ENCODE measurements at places on chromosomes 2 and 18.
A peak's percentile ranks its signal among the peaks of the same experiment; 100 is the strongest.

GRCh38 chr18:48948112-48949049 lies 2.4 kb downstream of the SMAD7 start:
- no peak for DNase-seq

DNA sequence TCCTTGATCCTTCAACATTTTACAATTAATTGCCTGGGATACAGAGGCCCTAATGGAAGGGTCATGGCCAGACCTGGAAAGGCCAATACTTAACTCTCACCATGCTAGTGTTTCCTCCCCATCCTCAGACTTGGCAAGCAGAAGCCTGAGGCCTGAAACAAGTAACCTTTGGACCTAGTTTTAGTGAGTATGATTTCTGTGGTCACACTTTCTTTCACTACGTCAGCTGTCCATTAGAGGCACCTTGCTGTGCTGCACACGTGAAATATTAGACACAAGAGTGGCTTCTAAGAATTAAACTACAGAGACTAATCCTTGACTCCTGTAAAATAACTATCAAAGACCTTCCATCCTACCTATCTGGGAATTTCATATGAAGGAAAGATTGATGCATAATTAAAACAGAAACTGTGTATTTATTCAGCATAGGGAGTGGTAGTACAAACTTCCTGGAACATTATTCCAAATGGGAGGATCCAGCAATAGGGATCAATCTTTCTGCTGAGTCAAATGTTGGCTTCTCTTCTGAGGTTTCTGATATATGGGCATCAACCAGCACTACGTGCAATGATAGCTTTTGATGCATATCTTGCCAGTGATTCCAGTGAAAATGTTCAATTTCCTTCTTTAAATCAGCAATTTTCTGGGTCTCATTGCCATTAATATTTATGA lies 249.7 kb downstream of the IKZF2 start:
- DNase-seq: no peak

DNA sequence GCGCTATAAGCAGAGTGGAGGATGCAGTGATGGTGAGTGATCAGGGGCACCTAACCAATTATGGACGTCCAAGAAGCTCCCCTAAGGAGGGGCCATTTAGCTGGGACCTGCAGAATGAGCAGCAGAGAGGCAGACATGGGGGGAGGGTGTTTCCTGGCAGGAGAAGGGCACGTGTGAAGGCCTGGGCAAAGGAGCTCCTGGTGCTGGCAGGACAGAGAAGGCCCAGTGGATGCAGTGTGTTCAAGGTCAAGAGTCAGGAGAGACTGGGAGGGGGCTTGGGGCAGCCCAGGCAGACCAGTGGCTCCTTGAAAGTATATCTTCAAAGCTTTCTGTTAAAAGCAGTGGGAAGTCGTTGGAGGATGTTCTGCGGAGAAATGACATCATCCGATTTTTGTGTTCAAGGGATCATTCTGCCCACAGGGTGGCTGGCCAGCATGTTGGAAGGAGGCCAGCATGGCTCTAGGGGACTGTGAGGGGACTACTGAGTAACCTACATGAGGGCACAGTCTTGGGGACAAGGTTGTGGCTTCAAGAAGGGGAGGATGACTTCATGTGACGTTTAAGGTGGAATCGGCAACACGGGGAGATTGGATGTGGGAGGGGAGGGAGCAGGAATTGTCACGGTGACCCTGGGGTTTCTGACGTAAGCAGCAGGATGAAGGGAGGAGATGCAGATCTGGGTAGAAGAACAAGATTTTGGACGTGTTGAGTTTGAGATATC lies 9.0 kb upstream of the CIB4 start:
- no peak for DNase-seq

DNA sequence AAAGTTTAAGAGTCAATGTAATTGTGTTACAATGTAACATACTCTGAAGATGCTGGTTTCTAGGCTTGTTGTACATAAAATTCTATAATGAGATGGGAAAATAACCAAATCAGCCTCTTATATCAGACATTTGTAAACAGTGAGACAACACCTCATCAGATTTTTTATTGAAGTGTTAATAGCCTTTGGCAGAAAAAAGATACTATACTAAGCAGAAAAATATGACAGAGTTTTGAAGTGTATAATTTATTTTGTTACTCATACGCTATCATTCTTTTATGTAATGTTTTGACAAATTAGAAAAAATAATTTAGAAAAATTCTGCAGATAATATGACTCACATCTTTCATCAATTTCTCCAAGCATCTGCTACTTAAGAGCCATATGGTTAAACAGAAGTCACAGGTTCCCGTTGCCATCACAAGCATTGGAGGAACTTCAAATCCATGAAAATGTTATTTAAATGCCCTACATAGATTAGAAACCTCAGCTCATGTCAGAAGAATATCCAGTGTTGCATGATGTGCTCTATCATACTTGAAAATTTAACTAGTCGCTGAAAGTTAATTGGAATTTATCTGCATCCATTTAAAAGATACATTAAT lies 535.4 kb downstream of the LRP1B start:
- no peak for DNase-seq

DNA sequence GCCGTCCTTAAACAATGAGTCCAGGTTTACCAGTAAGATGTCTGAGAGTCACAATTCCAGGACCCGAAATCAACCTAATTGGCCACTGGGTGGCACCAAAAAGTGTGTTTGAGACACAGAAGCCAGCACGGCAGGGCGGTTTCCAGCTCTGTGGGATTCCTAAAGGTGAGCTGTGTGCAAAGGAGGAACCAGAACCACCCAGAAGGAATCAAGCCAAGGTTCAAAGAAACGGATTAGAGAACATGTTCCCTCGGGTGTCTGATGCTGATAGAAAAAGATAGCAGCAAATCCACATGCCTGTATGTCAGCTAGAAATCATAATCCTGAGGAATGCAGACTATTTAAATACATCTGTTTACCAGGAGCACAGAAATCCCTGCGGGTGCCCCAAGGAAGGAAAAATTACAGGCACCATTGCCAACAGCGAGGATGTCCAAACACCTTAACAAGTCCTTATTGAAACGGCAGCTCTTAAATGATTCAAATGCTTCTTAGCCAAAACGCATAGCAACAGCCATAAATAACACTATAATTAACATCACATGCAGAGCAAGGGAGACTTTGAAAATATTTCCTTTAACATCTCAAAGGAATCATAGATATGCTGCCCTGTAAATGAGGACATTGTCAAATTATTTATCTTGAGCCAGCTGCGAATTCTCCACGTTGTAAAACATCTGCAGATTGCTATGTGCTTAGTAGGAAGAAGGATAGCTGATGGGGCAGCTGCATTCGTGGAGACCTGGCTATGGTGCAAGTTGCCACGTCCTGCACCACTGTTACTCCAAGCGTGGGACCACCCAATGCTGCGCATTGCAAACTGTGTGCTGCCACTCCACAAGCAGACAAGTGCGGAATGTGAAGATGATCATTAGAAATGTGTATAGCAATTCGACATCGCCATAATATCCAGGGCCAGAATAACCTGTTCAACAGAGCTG lies 318.7 kb upstream of the NCKAP5 start:
- peak; percentile 51 for DNase-seq

- DNase-seq: no peak
Observed at GRCh38 chr2:73703675-73704074, 33.5 kb downstream of the TPRKB start.

DNA sequence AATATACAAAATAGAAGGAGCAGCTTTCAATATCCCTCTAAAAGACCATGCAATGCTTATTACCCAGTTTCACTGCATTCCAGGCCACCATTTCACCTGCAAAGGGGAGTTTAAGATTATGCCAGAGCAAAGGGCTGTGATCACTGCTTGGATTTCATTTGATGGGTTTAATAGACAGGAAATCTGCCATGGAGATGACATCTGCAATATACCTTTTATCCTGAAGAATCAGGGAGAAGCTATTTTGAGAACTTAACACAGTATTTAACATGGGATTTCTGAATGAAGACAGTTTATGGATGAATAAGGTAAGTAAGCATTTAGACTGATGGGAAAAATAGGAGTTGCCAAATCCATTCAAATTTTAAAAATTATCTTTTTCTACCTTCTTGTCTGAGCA lies 303.0 kb upstream of the SLC8A1 start:
- DNase-seq: no peak

DNA sequence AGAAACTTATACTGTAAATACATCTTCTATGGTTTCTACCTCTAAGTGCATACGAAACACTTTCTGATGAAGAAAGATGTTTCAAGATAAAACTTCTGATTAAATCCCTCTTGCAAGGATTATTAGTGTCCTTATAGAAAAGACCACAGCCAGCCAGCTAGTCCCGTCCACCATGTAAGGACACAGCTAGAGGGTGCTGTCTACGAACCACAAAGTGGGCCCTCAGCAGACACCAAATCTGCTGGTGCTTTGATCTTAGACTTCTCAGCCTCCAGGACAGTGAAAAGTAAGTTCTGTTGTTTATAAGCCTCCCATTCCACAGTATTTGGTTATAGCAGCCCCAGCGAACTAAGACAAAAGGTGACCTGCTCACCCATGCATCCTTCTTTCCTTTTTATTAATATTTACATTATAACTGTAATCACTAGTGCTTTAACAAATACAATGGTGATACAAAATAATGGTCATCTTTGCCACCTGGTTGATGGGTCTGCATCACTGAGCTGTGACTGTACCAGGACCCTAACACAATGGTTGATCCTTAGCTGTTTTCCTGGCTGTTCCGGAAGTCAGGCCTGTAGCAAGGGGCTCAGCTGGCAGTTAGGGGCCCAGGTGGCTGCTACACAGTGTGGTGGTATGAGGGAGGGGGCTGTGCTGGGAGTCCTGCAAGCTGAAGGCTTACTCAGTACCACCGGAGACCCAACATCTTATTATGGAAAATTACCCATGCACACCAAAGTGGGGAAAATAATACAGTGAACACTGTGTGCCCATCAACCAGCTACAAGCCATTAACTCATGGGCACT lies 108.5 kb upstream of the SMAD7 start:
- no peak for DNase-seq

- no peak for DNase-seq
Observed at GRCh38 chr2:223109341-223109740, 57.4 kb downstream of the KCNE4 start.

DNA sequence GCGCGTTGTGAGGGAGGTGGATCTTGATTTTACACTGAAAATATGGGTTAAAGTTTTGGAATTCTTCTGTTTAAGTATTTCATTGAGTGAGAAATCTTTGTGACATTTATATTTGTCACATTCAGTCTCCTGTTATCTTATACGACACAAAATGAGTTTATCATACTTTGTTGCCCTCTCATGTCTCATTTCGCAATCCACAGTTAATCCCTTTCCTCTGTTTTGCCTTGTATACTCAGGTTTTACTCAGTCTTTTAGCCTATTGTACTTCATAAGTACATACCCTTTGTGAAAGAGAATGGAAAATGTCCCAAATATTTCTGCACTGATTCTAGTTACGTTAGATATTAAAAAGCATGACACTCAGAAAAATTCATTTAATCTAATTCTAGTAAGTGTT lies 142.7 kb downstream of the ATP9B start:
- DNase-seq: no peak

- DNase-seq: no peak
Observed at GRCh38 chr2:129915303-129915840, 64.1 kb upstream of the RAB6C start.

- no peak for DNase-seq
Observed at GRCh38 chr2:7593360-7593759, 676.1 kb downstream of the RNF144A start.

- DNase-seq: peak; percentile 54
Observed at GRCh38 chr2:218186355-218186766, 19.6 kb upstream of the CXCR1 start.

GRCh38 chr2:30374380-30374779 lies 72.7 kb upstream of the LCLAT1 start:
- DNase-seq: no peak

GRCh38 chr2:8139668-8140200 lies 542.1 kb upstream of the ID2 start:
- no peak for DNase-seq

DNA sequence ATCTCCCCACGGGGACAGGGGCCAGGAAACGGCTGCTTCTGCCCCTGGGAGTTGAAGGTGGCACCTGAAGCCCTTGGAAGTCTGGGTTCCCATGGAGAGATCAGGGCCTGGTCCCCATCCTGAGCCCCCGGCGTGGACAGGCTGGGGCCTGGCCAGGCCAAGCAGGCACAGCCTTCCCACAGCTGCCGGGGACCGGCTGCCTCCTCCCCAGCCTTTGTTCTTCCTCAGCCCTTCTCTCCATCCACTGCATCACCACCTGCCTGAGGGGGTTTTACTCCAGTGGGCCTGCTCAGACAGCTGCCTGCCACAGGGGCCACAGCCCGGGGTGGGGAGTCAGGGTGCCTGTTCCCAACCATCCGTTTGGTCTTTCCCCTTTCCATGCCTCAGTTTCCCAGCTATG lies 187.7 kb downstream of the INHBB start:
- DNase-seq: no peak

GRCh38 chr2:135182190-135182589 lies 130.1 kb downstream of the RAB3GAP1 start:
- no peak for DNase-seq

GRCh38 chr2:19098467-19099160 lies 259.8 kb downstream of the OSR1 start:
- no peak for DNase-seq

DNA sequence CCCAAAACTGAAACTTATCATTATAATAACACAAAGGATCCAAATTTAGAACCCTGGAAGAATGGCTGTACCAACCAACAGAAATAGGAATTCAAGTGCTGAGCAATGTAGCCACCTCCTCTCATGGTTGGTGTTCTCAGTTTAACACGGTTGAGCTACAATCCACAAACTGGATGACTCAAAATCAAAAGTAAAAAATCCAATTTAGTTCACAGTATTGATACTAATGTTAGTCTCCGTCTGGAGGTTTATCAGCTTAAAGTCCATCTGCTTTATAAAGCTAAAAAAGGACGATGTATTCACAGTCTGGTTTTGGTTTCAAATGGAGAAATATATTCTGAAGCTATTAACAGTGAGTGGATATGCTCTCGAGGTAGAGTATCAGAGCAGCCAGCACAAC lies 40.5 kb downstream of the CNTNAP5 start:
- no peak for DNase-seq

DNA sequence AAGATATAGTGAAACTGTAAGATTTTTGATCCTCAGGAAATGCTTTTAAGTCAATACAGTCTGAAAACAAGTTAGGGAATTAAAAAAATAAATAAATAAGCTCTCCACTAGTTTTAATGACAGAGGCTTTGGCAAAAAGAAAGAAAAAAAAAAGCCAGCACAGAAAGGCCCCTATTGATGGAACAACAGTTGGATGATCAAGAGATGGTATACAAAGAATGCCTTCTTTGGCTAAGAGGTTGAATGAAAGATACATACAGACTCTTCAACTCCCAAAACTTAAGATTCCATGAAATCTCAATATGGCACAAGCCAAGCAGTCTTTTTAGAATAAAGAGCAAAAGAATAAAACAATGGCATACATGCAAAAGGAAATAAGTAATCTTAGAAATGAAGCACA lies 64.0 kb upstream of the GALNT5 start:
- no peak for DNase-seq

GRCh38 chr2:215653344-215654030 lies 217.6 kb upstream of the FN1 start:
- no peak for DNase-seq

- DNase-seq: peak; percentile 92
Observed at GRCh38 chr2:236776695-236777251, 207.1 kb downstream of the ACKR3 start.

GRCh38 chr2:159053161-159054031 lies 85.0 kb downstream of the TANC1 start:
- no peak for DNase-seq

- no peak for DNase-seq
Observed at GRCh38 chr2:229815342-229815741, 101.0 kb upstream of the DNER start.

- DNase-seq: no peak
Observed at GRCh38 chr2:136215908-136216472, 98.0 kb upstream of the CXCR4 start.

Measured in stromal cell of bone marrow (primary cell).